ENCODE measurements at places on chromosomes 7 and 10.

- DNase-seq, result no peak
These were observed 890 bp downstream of the ZFYVE27 start for GRCh38 chr10:97737770-97738265.

GRCh38 chr10:119725828-119726675 lies at the start of gene INPP5F:
INPP5F (plus strand) TSS chr10:119726050; CDS start chr10:119726263, 213 bp downstream.
- DNase-seq, result peak; percentile 92

DNA sequence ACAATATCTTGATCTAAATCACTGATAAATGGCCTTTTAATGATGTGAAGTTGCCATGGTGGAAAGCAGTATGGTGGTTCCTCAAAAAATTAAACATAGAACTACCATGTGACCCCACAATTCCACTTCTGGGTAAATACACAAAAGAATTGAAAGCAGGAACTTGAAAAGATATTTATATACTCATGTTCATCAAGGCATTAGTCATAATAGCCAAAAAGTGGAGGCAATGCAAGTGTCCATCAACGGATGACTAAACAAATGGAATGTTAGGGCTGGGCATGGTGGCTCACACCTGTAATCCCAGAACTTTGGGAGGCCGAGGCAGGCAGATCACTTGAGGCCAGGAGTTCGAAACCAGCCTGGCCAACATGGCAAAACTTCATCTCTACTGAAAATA lies 2.0 kb upstream of the DNAJC12 start:
- DNase-seq, result no peak

GRCh38 chr7:150307904-150308303 lies 15.3 kb upstream of the LRRC61 start:
- no peak for DNase-seq

DNA sequence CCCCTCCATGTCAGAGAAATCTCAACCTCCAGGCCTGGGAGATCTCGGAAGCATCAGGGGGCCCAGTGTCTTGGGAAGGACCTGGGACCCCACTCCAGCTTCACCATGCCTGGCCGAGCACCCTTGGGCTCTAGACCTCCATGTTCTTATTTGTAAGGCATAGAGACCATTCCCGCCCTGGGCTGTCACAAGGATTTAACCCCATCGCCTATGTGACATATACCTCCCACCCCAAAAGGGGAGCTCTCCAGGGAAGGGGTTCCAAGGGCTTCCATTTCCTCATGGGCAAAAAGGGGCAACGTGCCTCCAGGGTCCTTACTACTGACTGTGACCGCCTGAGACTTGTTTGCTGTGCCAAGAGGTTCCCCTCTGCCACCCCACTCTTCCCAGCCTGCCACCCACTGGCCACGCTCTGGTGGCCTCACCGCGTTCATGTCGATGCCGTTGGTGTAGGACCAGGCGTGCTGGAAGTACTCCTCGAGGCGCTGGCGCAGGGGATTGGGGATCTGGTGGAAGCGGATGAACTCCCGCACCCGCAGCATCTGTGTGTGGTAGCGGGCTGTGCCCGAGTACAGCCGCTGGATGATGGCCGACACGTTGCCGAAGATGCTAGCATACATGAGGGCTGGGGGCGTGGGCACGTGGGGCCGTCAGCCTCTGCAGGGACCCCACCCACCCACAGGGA lies 27.5 kb downstream of the KCNH2 start:
- no peak for DNase-seq
